ENCODE measurements at places on chromosomes 3 and 15.
A peak's percentile ranks its signal among the peaks of the same experiment; 100 is the strongest.

- no peak for DNase-seq
Measured at GRCh38 chr3:117587416-117587815, 877.8 kb downstream of the TUSC7 start.

- DNase-seq, result no peak
Measured at GRCh38 chr15:77599899-77600298, 32.8 kb downstream of the LINGO1 start.

DNA sequence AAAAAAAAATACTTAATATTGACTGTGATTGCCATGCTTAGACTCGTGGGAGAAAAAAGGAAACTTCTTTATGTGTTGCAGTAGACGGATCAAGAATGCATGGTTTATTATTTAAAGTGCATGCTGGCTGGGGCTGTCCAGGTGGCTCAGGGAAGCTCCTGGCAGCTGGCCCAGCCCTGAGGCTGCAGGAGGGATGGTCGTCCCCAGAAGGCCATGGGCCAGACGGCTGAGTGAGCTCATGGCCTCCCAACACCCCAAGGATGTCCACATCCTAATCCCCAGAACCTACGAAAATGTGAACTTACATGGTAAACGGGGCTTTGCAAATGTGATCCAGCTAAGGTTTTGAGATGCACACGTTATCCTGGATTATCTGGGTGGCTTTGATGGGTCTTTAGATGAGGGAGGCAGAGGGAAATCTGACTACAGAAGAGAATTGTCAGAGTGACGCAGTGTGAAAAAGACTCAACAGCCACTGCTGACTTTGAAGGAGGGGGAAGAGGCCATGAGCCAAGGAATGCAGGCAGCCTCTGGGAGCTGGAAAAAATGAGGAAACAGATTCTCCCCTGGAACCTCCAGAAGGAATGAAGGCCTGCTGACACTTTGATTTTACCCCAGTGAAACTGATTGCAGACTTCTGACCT, 29.8 kb downstream of the ADAMTS17 start:
- DNase-seq, result no peak

DNA sequence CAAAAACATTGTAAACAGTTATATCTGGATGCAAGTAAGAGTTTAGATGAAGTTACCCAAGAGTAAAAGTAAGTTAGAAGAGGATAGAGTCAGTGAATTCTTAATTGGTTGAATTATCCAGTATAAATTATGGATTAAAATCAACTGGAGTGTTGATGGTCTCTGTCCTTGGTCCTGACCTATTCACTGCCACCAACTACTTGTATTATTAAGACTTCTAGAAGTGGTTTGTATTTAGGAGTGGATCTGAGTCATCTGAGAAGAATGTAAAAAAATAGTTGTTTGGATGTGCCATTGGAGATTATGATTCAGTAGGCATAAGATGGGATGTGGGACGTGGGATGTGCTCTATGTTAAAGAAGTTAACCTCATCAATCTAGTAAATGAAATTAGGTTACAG, 86.4 kb downstream of the SYNPR start:
- DNase-seq, result no peak

DNA sequence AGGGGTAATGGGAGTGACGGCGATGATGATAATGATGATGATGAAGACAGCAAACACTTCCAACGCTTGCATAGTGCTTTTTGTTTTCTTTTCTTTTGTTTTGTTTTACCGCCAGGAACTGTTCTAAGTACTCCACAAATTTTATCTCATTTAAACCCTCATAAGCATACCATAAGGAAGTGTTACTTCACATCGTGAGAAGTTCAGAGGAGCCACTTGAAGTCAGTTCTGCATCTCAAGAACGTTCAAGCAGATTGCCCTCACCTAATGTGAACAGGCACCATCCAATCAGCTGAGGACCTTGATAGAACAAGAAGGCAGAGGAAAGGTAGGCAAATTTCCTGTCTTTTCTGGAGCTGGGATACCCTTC, 104.1 kb downstream of the LSM3 start:
- DNase-seq, result no peak

- no peak for DNase-seq
Measured at GRCh38 chr3:29609328-29609811, 328.5 kb downstream of the RBMS3 start.

GRCh38 chr3:99846477-99847160, 29.0 kb downstream of the CMSS1 start:
- no peak for DNase-seq

GRCh38 chr3:107498646-107499045, 24.1 kb upstream of the BBX start:
- no peak for DNase-seq

- DNase-seq, result no peak
Measured at GRCh38 chr3:41418961-41419691, 219.8 kb downstream of the CTNNB1 start.

- DNase-seq, result no peak
Measured at GRCh38 chr3:56691165-56692000, 8.3 kb upstream of the TASOR start.

DNA sequence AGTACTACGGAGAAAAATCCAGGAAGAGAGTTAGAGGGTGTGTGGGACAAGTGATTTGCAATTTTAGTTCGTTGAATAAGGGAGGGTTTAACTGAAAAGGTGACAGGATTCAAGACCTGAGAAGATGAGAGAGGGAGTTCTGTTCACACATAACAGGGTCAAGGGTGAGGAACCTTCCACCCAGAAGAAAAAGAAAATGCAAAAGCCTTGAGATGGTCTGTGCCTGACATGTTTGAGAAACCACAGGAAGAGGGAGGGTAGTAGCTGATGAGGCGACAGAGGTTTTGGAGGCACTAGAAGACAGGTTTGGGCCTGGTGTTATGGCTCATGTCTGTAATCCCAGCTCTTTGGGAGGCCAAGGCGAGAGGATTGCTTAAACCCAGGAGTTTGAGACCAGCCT, 591 bp upstream of the SLC25A20 start:
- DNase-seq, result peak; percentile 17

GRCh38 chr3:143526011-143526545, 322.2 kb downstream of the SLC9A9 start:
- no peak for DNase-seq

DNA sequence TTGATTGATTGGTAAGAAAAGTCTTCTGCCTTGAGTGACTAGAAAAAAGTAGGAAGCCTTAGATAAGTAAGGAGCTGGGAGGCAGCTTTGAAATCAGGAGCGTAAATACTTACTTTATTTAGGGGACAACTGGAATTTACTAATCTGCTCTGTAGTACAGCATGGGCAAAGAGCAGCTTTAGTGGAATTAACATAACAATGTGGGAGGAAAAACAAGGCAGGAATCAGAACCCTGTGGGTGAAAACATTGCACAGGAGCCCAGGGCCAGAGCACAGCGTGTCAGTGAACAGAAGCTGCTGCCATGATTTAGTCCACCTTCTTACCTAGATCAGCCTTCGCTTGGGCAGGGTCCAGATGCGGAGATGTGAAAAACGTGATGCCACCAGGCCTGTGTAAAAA, 14.6 kb downstream of the FMN1 start:
- DNase-seq, result no peak

DNA sequence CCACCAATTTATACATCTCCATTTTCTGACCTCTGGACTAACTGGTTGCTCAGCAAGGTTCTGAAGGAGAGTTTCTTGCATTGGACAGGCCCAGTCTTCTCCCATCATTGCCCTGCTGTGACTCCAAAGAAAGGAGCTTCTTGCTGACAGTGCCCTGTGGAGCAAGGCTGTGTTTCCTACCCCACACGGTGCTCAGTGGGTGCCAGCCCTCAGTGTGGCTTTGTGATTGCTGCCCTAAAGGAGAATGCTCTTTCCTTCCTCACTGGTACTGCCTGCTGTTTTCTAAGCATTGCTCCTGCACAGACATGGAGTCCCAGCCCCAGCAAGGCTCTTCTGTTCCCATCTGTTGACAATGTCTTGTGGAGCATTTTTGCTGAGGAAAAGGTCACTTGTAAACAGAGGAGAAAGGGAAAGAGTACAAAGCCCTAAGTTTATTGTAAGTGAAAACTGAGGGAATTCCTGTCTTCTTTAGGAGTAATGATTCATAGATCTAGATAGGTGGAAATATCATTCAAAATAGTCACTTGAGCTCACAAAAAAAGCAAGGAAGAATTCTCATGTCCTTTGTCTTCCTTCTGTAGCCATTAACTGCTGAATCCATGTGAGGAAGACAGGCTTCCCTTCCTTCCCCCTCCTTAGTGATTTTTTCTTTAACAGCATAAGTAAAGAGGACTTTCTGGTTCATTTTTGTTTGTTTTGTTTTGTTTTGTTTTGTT, 62.9 kb downstream of the HMG20A start:
- DNase-seq, result no peak

- DNase-seq, result no peak
Measured at GRCh38 chr15:41333026-41333562, 413 bp downstream of the NUSAP1 start.

GRCh38 chr15:83813682-83814081, 159.8 kb downstream of the ADAMTSL3 start:
- DNase-seq, result no peak

DNA sequence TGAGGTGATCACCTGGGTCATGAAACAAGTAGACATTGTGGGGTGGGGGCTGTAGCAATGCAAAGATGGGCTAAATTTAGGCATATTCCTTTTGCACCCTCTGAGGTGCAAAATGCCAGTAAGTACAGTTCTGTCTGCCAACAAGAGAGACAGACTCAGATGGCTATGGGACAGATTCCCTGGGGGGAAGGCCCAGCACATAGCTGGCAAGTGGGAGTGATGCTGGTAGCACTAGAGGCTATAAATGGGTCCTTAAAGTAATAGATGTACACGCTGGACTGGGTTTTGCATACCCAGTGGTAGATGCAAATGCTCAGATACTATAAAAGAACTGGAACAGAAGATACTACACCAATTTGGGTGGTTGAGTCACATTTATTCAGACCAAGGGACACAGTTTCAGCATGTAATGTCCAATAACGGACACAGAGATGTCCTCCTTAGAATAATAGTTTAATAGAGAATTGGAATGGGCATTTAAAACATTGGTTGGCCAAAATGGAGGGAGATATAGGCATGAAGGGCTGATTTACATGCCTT, 67.4 kb upstream of the RNU6-1 start:
- no peak for DNase-seq

DNA sequence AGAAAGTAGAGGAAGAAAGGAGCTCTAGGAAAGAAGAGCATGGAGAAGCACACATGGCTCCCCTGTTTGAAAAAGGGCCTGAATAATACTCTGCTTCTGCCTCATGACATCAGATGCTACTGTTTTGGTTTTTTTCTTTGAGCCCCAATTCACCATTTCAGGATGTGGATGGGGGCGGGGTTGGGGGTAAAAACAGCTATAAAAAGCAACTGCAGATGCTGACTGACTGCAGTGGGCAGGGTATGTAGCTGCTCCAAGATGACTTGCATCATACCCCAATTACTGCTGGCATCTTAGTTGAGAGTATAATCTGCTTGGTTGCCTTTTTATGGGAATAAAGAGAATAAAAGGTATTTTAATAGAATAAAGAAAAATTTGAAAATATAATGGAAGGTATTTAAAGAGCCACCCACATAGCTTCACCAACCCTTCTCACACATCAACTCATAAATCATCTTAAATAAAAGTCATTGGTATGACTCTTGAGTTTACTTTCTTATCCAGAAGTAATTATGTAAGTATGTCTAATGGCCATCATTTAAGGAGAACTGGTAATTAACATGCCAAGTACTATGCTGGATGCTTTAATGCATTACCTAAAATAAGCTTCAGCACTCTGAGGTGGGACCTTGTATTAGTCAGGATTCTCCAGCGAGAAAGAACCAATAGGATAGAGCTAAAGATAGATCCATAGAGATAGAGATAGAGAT, 36.4 kb upstream of the TMEM45A start:
- no peak for DNase-seq

- no peak for DNase-seq
Measured at GRCh38 chr3:14801031-14801430, 17.7 kb upstream of the FGD5 start.

Data from activated naive CD4-positive, alpha-beta T cell treated with Interleukin-2 at 50 U/mL for 16 hours (primary cell).